CD4-positive, alpha-beta T cell treated with Interferon gamma for 1 hour (primary cell): ENCODE measurements at places on chromosomes 6 and 20.

DNA sequence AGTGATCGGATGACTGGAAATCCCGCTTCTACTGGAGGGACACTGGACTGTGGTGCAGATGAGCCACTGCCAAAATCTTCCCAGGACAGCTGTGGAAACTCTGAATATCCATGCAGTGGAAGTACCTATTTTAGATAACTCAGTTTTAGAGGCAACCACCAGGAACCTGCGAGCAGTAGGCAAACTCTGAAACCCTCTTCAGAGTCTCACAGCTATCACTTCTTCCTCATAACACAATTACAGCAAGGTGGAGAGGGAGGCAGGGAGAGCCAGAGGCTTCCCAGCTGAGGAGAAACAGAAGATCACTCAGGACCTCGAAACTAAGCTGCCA is 322.8 kb upstream of the NT5E start:
- DNase-seq: no peak

- no peak for DNase-seq
These were observed 84.6 kb upstream of the SYNDIG1 start for GRCh38 chr20:24384865-24385264.

- DNase-seq: no peak
These were observed 12.0 kb downstream of the MDN1 start for GRCh38 chr6:89807581-89807980.

- DNase-seq: no peak
These were observed at the start of gene OR12D1 for GRCh38 chr6:29414588-29414987. TSS of gene OR12D1 (plus strand) at chr6:29414928.

GRCh38 chr6:46610862-46611553 is 41.6 kb downstream of the CYP39A1 start:
- DNase-seq: no peak

- DNase-seq: no peak
These were observed 245.9 kb downstream of the FARS2 start for GRCh38 chr6:5507131-5507681.

DNA sequence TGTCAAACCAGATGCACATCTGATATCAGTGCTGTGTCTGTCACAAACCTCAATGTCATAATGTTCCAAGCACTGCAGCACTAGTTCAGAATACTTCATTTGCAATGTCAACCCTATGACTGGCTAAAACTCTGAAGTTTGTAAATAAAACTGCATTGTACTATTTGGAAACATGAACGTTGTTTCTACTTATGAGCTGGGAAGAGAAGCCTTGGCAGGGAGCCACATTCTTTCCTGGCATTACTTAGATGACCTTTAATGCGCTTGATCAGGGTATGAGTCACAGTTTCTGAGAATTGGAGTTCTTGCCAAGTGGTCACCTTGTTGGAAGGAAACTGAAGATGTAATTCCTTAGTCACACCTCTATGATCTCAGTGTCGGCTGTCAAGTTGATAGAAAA is 664.8 kb upstream of the MMS22L start:
- no peak for DNase-seq

- DNase-seq: no peak
These were observed 272.8 kb downstream of the NKAIN2 start for GRCh38 chr6:124076336-124077048.

DNA sequence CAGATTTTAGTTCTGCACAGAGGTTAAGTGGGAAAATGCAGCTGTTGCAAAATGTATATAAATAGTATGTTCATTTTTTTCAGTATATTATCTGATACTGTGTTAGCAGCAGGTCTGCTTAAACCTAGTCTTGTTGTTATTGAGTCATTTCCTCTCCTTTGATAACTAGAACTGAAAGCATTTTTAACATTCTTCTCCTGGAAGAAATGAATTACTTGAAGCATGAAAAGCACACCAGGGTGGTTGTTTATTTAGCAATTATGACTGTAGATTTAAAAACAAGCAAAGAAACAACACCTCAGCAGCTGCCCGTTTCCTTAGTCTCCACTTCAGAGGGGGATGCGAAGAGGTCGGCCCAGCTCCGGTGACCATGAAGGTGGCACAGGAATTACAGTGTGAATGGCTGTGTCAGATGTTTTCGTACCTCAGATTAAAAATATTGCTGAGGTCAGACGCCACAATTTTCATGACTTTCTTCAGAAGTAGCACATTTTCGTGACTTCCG is 53.5 kb downstream of the GOPC start:
- DNase-seq: no peak

GRCh38 chr6:74879976-74880375 is 325.9 kb downstream of the COL12A1 start:
- DNase-seq: no peak

DNA sequence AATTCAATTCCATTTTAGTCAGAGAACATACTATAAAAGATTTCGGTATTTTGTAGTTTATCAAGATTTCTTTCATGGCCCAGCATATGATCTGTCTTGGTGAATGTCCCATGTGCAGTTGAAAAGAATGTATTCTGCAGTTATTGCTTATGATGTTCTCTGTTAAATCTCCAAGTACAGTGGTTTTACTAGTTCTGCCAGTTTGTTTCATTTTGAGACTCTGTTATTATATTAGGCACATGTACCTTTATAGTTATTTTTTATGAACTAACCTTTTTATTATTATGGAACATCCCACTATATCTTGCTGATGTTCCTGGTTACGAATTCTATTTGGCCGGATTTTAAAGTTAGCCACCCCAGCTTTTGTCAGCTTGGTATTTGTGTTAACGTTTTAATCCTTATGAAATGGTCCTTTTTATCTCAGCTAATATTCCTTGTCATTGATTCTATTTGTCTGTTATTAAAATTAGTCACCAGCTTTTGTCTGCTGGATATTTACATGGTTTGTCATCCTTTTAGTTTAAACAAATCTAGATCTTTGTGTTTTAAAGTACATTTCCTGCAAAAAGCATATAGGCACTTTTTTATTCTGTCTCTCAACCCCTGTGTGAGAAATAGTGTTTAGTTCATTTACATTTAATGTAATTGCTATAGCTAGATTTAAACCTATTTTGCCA is 48.9 kb downstream of the VTA1 start:
- DNase-seq: no peak

DNA sequence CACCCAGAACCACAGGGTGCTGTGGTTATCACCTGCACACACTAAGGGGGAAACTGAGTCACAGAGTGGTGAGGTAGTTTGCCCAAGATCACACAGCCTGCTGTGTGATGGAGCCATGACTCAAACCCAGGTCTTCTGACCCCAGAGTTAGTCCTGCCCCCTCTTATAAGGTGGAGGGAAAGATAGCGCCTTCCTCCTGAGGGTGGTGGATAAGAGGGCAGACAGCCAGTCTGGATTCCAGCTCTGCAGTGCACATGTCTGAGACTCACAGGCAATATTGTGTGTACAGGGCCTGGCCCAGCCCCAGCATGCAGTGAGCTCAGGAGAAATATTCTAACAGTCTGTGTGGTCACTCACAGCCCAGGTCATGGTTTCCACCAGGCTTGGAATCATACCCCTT is 393.7 kb downstream of the CDH4 start:
- no peak for DNase-seq

- DNase-seq: no peak
These were observed 23.5 kb downstream of the COL20A1 start for GRCh38 chr20:63316502-63316921.

DNA sequence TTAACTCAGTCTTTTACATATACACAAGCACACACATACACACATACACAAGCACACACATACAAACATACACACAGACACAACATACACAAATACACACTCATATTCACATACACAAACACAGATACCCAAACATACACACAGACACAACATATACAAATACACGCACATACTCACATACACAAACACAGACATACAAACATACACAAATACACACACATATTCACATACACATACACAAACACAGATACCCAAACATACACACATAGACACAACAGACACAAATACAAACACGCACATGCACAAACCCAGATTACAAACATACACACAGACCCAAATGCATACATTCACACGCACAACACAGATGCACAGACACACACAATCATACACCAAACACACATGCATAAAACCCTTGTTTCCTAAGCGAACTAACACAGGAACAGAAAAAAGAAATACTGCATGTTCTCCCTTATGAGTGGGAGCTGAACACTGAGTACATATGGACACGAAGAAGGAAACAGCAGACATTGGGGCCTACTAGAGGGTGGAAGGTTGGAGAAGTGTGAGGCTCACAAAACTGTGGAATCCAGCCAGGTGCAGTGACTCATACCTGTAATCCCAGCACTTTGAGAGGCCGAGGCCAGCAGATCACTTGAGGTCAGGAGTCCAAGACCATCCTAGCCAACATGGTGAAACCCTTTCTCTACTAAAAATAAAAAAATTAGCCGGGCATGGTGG is 34.2 kb downstream of the PIM1 start:
- no peak for DNase-seq

GRCh38 chr6:26329763-26330511 is 35.1 kb upstream of the BTN3A2 start:
- DNase-seq: peak; percentile 46

GRCh38 chr20:35510951-35511735 is 18.3 kb downstream of the C20orf173 start:
- no peak for DNase-seq

DNA sequence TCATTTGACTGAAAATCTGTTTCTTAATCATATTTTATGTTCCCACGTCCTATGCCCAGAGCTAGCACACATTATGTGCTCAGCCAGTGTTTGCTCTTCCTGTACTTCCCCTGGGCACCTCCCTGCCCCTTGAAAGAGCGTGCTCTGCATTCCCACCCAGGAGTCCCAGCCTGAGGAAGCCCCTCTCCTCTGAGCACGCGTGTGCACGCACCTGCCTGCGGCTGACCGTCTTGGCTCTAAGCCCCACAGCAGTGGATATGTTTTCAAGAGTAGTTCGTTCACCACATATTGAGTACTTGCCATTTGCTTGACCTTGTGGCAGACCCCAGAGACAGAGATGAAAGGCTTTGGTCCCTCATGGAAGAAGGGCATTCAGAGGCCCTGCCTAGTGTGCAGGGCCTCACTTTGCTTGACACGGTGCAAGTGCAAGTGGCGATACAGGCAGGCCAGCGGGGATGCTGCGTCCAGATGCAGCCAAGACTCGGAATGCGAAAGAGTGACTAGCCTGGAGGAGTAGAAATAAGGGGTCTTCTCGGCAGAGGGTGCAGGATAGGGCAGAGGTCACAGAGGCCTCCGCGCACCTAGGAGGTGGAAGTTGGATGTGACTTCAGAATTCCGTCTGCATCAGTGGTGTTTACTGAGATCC is 14.1 kb downstream of the SYNDIG1 start:
- no peak for DNase-seq

- DNase-seq: no peak
These were observed 6.5 kb upstream of the CEP250 start for GRCh38 chr20:35448788-35449373.

- no peak for DNase-seq
These were observed 52.6 kb upstream of the CEP162 start for GRCh38 chr6:84280030-84280429.

DNA sequence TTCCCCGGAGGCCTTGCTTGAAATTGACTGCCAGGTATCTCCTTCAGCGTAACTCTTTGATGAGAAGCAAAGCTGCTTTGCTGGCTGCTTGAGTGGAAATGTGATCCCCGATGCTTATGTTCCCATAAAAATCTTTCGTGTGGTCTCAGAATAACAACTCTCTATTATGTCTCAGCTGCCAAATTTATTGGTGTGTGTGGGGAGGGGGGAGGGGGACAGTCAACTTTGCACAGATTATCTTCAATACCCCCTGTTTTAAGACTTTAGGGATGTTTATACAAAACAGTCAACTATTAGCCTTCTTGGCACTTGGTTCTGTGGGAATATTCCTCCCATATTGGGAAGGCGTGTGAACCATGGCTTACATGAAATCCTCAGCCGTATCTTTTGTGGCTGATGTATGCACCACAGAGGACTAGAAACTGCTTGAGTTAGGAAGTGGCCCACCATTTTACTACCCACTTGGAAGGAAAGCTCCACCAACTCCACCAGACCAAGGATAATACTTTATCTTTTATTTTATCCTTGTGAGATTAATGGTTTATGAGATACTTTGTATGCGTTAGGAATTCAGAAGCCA is 101.5 kb upstream of the SLC24A3 start:
- no peak for DNase-seq

GRCh38 chr6:75209184-75209723 is 3.4 kb upstream of the COL12A1 start:
- no peak for DNase-seq

DNA sequence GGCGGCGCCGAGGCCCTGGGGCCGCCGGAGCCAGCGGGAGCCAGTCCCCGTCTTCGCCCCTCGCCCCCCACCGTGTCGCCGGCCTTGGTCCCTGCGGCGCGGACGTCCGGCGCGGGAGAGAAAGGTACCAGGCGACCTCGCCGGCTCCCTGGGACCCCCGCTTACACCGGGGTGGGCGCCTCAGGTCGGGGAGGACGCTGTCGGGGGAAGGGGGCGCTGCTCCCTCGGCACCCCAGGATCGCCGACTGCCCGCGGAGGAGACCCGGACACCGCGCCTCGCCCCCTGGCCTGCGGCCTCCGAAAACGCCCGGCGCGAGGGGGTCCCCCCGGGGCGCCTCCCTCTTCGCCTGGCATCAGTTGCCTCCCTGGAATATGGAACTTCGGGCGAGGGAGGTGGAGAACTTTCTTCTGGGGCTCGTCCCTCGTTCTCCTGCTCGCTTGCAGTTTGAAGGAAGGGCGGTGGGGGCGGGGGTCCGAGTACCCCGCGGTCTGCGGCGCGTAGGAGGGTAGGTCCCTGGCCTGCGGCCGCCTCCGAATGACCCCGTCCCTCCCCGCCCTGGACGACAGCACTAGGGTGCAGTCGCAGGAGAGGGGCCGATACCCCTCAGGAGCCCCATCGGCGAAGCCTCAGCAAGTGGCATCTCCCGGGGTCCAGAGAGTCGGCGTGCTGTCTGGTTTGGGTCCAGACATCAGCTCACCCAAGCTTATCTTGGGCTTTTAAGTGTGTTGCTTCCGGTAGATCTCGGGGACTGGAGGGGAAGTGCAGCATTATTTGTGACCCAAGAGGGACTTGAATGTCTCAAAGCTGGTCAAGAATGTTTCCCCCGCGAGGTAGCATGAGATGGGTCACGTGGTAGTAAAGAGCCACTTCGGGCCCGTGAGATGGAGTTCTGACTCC is 549 bp downstream of the ANKRD6 start:
- peak; percentile 8 for DNase-seq

DNA sequence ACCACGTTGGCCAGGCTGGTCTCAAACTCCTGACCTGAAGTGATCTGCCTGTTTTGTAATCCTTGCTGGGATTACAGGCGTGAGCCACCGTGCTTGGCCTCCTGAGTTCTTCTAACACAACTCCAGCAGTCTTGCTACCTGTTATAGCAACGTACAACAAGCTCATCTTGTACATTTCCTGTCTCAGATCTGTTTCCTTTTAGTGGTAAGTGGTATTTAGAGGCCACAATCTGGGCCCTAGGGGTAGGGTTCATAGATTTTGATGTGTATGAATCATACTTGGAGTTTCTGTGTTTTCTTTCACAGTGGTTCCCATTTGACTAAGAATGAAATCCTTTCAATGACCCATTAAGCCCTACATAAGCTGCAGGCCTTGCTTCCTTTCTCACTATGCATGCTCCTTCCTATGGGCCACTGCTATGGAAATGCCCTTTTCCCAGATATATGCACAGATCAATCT is 27.1 kb upstream of the SYNCRIP start:
- peak; percentile 14 for DNase-seq
